ENCODE measurements at places on chromosomes 16 and 17.

GRCh38 chr16:54976651-54977200, 46.1 kb downstream of the IRX5 start:
- no peak for DNase-seq

DNA sequence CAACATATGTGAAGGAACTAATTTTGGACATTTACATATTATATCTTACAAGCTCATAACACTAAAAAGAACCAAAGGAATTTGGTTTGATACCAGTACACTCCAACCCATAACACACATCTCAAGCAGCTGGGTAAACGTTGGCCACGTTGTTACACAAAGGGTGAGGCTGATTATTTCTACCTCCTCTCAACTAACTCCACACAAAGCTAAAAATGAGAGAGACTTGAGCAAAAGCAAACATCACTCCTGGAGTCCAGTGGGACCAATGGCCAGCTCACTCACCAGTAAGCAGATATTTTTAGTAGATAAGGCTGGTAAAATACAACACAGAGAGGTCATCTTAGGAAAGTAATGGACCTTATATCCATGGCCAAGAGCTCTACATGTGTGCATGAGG, 207.6 kb downstream of the MRTFB start:
- no peak for DNase-seq

- DNase-seq: peak; percentile 70
Observed at GRCh38 chr17:82051776-82052637, at the start of the genes GPS1 and RFNG. TSS of gene GPS1 (plus strand) at chr17:82051898. CDS start at chr17:82051932, 34 bp downstream. TSS of gene RFNG (minus strand) at chr17:82051811. CDS start at chr17:82051766, 45 bp downstream.

GRCh38 chr17:78717431-78717980, 64.6 kb downstream of the CYTH1 start:
- no peak for DNase-seq

GRCh38 chr16:56777482-56777881, 47.6 kb downstream of the NUP93 start:
- no peak for DNase-seq

GRCh38 chr17:59427996-59428395, 96.5 kb downstream of the YPEL2 start:
- no peak for DNase-seq

GRCh38 chr16:82323171-82323570, 153.1 kb upstream of the MPHOSPH6 start:
- no peak for DNase-seq

GRCh38 chr16:30429418-30429677, 482 bp downstream of the DCTPP1 start:
- no peak for DNase-seq

GRCh38 chr17:66371561-66371960, 69.1 kb downstream of the PRKCA start:
- no peak for DNase-seq

DNA sequence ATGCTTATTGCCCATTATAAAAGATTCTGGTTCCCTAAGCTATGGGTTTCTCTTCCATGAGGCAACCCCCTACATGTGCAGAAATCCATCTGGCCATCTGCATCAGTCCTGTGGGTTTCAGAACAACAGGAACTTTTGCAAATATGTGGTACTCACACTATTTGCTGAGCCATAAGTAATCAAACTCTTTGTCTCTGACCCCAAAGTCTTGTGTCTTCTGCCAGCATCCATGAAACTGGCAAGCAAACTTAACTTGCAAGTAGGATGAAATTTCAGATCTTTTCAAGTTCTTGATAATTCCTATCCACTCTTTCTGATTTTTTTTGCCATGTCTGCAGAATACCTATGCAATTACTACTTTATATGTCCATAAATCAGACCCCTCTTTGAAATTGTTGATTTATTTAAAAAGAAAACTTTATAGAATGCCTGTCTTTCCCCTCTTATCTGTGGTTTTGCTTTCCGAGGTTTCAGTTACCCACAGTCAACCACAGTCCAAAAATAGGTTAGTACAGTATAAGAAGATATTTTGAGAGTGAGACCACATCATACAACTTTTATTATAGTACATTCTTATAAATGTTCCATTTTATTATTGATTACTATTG, 158.4 kb upstream of the IRX3 start:
- no peak for DNase-seq

DNA sequence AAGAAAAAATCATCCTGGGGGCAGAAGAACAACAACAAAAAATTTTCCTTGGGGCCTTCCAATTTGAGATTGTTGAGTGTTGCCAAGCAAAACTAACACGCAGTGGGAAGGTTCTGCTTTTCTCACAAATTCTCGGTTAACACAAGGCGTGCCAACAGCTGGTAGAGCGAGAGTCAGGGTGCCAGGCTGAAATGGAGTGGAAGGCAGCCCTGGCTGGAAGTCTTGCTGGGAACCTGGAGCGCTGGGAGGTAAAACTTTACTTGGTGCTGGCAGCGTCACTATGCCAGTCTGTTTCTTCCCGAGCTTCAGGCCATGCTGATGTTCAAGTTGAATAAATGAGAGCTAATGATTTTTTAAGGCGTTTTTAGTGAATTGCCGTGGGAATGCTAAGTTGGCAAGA, 189.4 kb downstream of the WWOX start:
- no peak for DNase-seq

DNA sequence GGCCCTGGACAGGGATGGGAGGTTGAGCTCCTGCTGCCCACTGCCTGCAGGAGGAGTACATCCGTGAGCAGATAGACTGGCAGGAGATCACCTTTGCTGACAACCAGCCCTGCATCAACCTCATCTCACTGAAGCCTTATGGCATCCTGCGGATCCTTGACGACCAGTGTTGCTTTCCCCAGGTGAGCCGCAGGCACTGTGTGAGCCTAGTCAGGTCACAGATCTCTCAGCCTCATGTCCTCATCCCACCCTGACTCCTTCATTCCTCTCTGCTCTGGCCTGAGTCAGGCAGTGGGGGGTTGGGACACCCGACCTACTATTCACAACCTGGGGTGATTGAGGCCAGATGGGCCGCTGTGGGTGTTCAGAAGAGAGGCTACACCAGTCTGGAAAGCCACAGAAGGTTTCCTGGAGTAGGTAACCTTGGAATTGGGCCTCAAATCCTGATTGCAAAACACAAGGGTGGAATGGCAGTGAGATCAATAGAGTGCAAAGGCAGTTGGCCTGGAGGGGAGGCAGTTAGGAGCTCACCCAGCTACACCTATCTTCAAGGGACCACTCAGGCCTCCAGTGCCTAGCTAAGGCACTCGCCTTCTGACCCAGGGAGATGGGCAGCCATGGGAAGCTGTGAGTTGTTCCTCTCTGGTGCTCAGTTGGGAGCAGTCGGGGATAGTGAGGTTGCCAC, 29.7 kb downstream of the MYO15A start:
- DNase-seq: no peak

DNA sequence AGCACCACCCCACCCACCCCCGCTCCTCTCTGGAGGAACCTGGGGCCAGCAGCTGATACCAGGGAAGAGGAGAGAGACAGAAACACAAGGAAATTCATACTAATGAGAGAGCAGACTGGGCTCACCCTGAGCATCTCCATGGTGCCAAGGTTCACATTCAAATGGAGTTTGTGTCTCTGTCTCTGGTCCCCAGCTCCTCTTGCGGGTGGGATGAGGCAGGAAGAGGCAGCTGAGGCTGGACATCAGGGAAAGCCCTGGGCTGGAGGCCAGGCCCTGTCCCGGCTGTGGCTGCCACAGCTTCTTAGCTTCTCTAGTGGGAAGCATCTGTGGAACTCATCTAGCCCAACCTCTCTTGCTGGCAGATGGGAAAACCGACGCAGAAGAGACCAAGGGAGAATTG, 121.5 kb downstream of the SDK2 start:
- DNase-seq: no peak

- DNase-seq: no peak
Observed at GRCh38 chr17:2047590-2047989, 5.8 kb downstream of the OVCA2 start.

DNA sequence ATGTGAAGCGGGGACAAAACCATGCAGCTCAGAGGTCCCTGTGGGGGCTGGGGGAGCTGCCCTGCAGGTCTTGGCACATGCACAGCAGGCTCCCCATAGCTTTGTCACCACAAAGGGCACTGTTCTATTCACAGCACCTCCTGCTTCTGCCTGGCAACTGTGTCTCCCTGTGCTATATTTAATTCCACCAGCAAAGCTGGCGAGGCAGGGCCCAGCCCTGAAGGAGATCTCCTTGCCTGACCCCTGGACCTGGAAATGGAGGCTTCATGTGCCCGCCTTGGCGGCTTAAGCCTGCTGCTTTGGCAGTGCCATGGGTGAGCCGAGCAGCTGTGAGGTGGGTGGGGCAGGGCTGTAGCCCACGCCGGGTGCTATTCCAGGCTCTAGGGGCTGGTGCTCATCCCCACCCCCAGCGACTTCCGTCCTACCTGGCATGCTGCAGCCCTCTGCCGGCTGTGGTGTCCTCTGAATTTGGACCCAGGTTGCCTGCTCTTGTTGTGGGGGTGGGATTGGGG, 6.8 kb downstream of the LDHD start:
- no peak for DNase-seq

DNA sequence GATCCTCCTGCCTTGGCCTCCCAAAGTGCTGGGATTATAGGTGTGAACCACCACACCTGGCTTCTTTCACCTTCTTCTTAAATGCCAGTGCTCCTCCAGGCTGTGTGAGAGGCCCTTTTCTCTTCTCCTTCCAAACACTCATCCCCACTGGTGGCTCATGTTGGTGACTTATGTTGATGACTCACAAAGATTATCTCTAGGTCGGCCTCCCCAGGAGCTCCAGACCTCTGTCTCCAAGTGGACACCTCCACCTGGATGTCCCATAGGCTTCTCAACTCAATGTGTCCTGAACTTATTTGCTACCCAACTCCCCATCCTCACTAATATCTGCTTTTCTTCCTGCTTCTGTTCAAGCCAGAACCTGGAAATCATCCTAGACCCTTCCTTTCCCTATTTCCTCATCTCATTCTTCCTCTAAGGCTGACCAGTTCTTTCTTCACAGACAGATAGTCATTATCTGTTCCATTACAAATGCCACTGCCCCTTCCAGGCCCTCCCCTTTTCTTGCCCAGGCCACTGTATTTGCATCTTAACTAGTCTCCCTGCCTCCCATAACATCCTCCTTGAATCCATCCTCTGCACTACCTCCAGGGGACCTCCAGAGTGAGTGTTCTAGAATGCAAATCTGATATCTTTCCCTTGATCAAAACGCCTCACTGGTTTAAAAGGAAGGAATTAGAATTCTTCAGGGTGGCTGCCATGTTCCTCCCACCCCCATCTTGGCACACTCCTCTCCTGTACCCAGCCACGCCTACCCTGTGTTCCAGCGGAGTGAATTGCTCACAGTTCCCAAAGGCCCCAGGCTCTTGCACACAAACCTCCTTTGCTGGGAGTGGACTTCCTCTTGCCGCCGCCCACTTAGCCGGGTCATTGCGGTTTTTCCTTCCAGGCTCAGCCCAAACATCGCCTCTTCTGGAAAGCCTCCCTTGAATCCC, 34.8 kb upstream of the FBXO47 start:
- no peak for DNase-seq

DNA sequence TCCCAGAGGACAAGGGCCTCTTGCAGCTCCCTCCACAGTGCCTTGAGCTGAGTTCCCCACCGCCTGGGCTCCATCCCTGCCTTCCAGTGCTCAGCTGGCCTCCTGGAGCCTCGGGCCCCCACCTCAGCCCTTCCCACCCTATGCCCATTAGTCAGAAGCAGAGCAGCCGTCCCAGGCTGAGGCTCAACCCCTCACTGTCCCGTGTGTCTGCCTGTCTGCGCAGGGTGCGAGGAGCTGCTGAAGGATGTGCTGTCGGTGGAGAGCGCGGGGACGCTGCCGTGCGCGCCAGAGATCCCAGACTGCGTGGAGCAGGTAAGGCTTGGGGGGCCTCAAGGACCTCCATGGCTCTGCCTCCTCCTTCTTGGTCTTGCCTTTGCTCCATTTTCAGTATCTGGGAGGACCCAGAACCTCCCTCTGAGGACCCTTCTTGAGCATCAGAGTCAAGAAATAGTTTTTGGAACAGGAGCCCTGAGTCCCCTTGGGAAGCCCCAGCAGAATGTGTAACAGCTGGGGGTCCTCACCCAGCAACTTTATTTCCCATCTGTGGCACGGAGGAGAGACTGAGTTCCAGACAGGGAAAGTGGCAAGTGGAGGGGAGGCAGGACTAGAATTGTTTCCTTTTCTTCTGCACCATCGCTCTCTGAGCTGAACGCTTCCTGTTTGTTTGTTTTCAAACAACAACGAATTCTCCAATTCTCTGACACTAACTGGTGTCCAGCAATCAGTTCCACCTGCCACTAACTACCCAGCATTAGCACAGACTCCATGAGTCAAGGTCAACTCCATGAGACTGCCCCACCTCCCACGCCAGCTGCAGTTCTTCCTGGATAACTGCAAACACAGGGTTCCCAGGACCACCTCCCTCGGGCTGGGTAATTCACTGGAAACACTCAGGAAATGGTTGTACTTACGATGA, 42.6 kb downstream of the RAB11FIP4 start:
- no peak for DNase-seq

- DNase-seq: no peak
Observed at GRCh38 chr16:12425134-12425941, 378.3 kb downstream of the CPPED1 start.

- DNase-seq: no peak
Observed at GRCh38 chr16:80611171-80611929, 70.6 kb downstream of the DYNLRB2 start.

- DNase-seq: no peak
Observed at GRCh38 chr17:80187090-80187489, 17.3 kb downstream of the CARD14 start.

DNA sequence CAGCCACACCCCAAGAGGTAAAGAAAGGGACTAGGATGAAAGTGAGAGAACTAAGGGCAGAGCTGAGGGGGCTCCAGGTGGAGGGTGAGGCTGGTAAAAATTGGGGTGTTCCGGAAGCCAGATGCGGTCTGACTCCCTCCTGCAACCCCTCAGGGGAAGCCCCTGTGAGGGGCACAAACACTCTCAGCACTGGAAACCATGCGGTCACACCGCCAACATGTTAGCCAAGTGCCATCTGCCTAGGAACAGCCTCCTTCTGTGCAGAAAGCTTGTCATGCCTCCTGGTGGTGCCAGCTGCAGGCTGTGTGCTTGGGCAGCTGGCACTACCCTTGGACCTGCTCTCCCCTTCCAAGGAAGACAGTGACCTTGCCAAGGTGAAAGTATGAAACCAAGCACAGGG, 83.5 kb upstream of the RPL38 start:
- no peak for DNase-seq

DNA sequence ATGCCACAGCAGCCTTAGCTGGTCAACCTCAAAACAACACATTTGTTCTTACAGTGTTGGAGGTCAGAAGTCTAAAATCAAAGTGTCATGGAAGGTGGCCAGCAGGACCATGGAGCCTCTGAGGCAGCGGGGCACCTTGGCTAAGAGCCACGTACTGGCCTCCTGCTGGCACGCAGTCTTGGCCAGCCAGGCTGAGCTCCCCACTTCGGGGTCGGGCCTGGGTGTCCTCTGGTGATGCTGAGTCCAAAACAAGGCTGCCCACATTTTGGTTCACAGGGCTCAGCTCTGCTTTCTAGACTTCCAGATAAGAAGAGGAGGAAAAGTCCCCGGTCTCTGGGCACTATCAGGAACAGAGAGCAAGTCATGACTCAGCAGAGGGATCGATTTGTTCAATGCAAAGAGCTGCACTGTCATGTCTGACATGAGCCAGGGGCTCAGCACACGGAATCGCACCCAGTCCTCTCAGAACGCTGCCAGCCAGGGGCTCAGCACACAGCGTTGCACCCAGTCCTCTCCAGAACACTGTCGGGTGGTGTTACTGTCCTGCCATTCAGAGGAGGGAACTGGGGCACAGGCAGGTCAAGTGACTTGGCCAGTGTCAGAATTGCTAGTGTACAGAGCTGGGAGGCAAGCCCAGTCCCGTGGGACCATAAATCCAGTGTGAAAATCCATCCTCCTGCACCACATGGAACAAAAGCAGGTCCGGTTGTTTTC, 2.5 kb downstream of the LGALS9 start:
- DNase-seq: no peak

GRCh38 chr17:78844301-78845005, 3.8 kb upstream of the USP36 start:
- no peak for DNase-seq

All from activated CD4-positive, CD25-positive, alpha-beta regulatory T cell (primary cell).